ENCODE measurements at places on chromosomes 11 and 22.

DNA sequence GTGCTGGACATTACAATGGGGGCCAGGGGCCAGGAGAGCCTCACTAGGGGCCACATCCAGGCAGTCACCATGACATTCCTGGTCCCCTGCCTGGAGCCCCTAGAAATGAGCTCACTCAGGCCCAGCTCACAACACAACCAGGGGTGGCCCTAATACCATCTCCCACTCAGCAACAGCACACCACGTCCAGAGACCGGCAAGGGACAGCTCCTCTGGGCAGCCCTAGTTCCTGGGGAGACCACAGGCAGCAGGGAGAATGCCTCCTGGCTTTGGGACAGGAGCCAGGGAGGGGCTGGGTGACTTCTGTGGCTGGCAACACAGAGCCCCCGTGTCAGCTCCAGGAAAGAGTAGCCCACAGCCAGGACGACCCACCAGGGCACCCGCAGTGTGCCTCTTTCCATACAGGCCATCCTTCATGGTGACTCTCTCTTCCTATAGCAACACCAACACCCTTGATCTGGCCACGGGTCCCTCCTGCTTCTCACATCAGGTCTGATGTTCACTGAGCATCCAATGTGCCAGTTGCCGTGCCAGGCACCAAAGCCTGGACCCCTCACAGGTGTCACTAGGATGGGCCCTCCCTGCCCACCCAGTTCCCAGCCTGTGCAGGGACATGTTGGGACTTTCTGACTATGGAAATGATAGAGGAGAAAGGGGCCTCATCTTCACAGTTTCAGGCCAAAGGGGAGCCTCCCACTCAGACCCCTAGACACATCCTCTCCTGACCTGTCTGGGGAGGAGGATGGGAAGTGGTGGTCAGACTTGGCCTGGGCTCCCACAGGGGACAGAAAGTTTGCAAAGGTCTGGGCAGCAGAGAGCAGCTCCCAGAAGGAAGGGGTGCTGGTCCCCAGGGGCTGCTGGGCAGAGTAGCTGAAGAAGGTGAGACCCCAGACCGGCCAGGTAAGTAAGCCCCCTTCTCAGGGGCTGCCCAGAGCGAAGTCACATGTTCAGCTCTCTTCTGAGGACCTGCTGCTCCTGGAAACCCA, 43.2 kb downstream of the IGLL5 start:
- no peak for DNase-seq

- no peak for DNase-seq
Observed at GRCh38 chr11:34423300-34423699, 15.4 kb upstream of the CAT start.

DNA sequence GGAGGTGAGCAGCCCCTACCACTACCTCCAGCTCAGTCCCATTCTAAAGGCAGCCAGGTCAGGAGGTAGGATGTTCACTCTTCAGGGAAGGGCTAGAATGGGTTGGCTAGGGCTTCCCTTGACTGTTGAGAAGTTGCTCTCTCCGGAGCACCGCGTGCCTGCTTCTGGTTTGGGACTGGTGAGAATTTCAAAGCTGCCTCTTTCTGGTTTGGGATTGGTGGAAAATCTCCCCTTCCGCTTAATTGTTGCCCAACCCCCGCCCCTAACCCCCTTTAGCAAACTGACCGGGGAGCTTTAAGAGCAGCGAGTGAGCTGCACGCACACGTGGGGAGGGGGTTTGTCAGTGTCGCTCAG, 686 bp downstream of the USP2 start:
- DNase-seq = no peak

DNA sequence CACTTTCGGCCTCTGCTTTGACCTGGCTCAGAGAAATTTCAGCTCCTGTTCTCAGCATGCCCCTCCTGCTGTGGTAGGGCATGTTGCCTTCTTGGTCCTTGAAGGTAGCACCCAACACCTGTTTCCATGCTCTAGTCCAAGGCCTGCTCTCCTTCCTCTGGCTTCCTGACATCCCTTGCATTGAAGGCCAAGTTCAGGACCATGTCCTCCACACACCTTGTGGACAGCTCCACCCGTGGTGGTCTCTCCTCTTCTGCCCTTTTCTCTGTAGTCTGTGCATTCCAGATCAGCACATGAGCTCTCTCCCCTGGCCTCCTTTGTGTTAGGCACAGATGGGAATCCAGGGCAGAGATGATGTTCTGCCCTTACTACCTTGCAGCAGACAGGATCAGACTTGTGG, 225.3 kb downstream of the ADAMTS15 start:
- DNase-seq = no peak

DNA sequence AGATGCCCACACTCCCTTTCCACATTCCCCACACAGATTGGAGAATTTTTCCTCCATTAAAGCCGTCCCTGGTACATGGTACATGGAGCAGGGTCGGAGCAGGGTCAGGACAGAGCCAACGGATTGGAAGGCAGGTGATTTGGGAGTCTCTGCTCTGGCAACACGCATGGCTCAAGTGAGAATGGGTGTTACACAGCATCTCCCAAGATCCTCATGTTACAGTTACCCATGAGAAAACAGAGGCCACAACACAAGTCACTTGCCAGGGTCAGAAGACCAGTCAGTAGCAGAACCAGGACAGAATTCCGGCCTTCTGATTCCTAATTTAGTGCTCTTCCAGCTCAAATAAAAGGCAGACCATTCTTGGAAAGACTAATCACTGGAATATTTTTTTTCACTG, 7.7 kb upstream of the F2 start:
- no peak for DNase-seq
